EL (cell line): ENCODE measurements at places on chromosomes 2 and 18.
A peak's percentile ranks its signal among the peaks of the same experiment; 100 is the strongest.

DNA sequence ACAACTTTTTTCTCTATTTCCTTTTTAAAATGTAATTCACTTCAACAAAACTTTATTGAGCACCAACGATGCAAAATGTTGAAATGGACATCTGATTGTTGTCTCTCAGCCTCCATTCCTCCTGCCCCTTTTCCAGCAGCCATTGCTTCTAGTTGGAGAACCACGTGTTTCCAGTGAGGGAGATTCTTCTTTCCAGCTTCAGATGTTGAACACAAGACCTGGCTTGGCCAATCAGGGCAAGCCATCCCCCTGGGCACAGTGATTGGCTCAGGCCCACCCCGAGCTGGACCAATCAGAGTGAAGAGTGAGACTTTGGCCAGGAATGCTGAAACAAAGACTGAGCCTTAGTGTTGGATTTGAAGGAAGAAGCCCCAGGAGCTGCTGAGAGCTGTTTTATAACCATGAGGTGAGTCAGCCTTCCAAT is 59.0 kb downstream of the E2F6 start:
- peak; percentile 74 for DNase-seq

DNA sequence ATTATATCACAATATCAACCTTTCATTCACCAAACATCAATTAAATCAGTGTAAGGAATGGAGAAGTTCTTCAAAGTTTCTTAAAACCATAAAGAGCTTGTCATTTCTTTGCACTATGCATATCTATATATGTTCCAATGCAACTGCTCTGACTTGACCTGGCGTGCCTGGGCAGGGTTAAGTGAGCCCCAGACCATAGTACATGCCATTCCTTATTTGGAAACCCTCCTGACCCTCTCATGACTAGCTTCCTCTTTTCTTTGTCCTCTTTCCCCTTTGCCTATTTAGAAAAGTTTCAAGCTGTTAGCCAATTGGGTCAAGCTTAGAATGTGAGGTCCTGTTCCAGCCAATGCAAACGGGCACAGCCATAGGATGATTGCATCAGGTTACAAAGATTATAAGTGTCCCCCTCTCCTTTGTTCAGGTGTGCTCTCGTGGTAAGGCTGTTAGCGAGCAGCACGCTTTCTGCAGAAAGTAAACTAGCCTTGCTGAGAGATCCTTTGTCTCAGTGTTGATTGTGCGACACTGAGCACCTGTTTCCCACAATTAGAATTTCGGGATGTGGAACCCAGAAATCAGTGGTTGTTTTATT is 78.2 kb upstream of the UXS1 start:
- no peak for DNase-seq

DNA sequence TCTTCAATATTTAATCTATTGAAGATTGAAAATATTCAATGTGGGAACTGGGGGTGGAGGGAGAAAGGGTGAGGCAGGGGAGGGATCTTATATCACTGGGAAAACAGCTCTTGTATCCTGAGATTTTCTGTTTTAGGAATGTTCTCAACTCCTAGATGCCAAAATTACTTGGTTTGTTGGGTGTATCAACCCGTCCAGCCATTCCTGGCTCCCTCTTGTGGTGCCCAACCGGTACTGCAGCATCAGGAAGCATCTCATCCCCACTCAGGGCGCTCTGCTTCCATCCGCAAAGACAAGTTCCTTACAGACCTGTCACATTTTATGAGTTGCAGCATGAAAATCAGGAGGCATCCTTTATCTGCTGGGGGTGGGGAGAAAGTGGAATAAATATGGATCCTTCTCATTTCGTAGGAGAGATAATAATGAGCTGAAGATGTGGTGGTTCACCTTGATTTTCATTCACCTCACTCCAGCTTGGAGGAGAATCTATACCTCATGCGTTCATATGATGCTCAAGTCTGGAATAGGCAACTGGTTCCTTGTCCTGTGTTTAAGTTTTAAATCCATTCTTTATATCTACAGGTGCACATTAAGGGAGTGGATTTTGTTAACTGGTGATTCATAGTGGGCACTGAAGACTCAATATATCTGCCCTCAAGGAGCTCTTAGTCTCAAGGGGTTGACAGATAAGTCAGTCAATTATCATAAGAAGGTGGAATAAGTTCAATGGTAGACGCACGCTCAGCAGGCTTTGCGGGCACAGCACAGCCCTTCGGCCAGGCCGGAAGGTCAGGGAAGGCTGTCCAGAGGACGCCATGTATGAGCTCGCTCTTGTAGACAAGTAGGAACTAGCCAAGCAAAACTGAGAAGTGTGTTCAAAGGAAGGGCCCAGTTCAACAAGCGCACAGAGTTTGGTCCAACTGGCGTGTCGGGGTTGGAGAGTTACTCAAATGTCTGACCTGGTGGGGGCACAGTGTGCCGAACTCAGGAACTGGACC is 127.3 kb downstream of the RNF144A start:
- DNase-seq = peak; percentile 37

- peak; percentile 53 for DNase-seq
Measured at GRCh38 chr2:111121028-111121827, 514 bp downstream of the BCL2L11 start.

GRCh38 chr2:207601774-207602173 is 23.4 kb downstream of the METTL21A start:
- DNase-seq = no peak

- DNase-seq = no peak
Measured at GRCh38 chr2:240358080-240358479, 77.4 kb upstream of the GPC1 start.

DNA sequence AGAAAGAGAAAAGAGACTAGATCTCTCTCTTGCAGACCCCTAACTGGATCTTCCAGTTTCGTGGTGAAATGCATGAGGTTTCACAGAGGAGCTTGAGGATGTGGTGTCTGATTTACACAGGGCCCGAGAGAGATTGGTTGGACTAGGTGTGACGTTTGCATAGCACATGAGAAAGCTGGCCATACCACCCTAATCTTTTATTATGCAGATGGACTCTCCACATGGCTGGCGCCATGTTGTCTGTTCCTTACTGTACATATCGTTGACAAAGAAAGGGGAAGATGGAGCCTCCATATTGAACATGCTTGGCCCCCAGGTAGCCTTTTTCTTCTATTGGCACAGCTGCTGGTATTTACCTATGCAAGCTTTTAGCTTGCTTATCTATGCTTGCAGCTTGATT is 27.5 kb upstream of the PGAP1 start:
- no peak for DNase-seq

DNA sequence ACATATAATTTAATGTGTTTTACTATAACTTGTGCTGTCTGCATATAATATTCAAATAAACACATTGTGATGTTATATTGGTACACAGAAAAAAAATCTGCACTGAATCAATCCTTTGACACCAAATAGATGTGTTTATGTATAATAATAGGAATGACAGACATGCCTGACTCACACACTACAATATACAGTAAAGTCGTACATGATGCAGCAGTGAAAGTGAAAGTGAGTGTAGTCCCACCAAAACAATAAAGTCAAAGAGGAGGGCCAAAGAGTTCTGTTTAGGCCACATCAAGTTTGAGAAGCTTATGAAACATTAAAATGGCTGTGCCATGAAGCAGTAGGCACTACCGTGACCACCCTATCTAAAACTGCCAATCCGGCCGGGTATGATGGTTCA is 8.2 kb upstream of the RBM44 start:
- peak; percentile 58 for DNase-seq

GRCh38 chr2:105582952-105583660 is 161.6 kb upstream of the NCK2 start:
- no peak for DNase-seq

GRCh38 chr2:30260941-30261340 is 29.6 kb downstream of the LBH start:
- no peak for DNase-seq

- no peak for DNase-seq
Measured at GRCh38 chr2:10753156-10753555, 31.7 kb downstream of the ATP6V1C2 start.
